ENCODE measurements at places on chromosomes 1 and 21.

DNA sequence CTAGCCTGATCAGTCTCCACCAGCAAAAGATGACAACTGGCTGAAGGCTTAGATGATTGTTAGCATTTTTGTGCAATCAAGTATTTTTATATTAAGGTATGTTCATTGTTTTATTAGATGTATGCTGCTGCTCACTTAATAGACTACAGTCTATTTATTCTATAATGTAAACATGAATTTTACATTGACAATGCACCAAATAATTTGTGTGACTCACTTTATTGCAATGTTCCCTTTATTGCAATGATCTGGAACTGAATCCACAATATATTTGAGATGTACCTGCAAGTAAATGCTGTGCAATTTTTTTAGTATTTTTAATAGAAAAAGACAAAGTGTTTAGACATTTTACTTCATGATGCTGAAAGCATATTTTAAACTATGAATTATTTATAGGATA lies 896.5 kb downstream of the AMY1C start:
- no peak for DNase-seq

DNA sequence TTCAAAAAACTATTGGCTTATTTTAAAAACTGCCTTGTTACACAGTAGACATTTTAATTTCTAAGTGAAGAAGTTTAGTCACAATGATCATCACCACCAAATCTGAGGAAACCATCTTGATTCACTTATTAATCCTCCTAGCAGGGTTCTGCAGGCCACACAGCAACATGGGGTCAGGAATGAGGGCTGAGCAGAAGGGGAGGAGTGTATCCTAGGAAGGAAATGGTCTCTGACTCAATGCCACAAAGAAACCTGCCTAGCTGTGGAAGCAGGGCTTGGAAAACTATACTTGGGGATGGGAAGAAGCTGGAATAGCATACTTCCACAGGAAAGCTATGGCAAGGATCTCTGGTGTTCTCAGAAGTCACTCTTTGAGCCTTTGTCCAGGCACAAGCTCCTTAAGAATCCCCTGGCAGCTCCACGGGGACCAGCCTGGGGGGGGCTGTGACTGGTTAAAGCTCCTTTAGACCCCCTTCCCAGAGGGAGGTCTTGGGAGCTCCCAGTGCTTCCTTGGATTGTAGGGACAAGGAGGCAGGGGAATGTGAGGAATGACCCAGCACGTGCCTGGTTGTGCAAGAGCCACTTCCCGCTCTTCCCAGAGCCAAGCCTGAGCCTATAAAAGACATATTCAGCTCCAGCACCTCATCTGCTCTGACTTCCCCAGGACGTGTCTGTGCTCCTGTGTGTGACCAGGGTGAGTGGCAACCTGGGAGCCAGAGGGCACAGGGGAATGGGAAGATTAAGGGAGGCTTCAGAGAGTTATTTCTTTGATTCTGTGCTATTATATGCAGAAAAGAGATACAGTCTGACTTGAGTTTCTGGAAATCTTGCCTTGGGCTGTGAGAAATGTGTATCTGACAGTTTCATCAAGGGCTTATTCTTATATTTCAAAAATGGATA lies at the start of gene LCE2A:
Gene LCE2A, plus strand, starts transcription at position 645 of the 900 bp plus-strand sequence. CDS start 557 bp downstream, outside the sequence.
- no peak for DNase-seq

GRCh38 chr1:234778221-234779159 lies 168.5 kb upstream of the IRF2BP2 start:
- DNase-seq: no peak

DNA sequence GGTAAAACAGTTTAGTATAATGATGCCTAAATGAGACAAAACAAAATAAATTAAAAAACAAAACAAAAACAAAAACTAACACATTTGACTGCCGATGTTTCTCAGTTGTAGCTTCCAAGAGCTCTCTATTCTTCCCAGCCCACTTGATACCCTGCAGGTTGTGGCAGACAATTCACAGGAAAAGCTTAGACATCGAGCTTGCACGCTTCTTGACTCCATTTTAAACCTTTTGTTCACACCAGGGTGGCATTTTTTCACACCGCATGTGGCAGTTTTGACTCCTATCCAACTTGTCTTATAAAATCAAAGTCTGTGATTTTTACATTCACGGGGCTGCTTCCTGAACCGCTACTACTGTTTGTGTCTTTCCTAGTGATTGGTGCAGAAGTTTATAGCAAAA lies 575.9 kb downstream of the USP25 start:
- DNase-seq: no peak

DNA sequence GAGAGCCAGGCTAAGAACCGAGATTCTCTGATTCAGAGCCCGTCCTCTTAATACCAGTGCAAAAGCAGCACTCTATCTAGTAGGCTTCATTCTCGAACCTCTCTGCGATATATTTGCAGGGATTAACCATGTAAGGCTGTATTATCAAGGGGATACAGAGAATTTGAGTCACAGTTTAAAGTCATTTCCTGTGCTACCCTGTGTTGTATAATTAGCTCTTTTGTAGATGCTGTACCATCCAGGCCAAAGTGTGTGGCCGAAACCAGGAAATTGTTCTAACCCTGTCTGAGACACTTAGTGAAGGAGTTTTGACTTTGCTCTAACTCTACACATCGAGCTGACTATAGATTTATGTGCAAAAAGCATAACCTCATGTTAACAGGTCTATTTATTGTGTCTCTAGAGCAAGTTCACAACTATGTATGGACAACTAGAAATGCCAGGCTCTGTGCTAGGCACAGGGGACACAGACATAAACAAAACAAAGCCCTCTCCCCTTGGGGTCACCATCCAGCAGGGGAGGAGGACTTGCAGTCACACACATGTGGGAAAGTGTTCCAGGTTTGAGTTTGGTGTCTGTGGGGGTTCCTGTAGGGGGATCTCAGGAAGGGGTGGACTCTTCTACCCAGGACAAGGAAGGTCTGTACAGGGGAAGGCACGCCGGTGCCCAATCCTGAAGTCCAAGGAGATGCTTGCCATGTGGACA lies 182.2 kb downstream of the DHRS3 start:
- no peak for DNase-seq

DNA sequence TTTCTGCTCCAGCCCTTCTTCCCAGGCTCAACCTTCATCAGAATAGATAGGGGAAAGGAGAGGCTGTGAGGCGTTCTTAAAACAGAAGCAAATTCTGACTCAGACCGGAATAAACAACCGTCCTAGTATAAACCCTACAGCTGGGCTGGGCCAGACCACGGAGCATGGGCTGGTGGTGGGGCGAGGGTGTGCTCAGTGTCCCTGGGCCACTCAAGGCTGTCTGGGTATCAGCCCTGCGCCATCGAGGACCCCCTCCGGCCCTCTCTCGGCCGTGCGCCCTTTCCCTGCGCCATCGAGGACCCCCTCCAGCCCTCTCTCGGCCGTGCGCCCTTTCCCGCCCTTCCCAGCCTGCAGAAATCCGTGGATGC lies 36.0 kb downstream of the CAPN2 start:
- no peak for DNase-seq

DNA sequence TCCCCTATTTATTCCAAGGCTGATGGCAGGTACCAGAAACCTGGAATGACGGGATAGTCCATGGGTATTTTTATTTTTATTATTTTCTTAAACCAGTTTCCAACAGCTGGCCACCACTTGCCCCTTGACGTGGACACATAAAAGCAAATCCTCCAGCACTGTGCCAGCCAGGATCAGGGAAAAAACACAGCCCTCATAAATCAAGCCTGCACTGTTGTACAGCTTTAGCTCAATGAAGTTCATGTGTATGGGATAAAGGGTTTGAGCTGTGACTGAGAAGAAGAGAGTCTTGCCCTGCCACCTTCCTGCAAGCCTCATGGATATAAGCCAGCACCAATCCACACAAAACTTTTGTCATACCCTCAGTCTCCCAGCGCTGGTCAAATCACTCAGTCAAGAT lies 303.8 kb upstream of the SPAG17 start:
- no peak for DNase-seq

GRCh38 chr1:54705153-54705552 lies 10.5 kb upstream of the TTC4 start:
- no peak for DNase-seq
